T-helper 2 cell (primary cell): ENCODE measurements at places on chromosomes 13 and 19.

GRCh38 chr19:19061506-19061905 is 2.3 kb upstream of the SLC25A42 start:
- no peak for DNase-seq

GRCh38 chr13:113083402-113084061 is 22.1 kb upstream of the F7 start:
- no peak for DNase-seq

- DNase-seq = peak; percentile 64
Measured at GRCh38 chr19:1864480-1865171, 1.2 kb upstream of the KLF16 start.

DNA sequence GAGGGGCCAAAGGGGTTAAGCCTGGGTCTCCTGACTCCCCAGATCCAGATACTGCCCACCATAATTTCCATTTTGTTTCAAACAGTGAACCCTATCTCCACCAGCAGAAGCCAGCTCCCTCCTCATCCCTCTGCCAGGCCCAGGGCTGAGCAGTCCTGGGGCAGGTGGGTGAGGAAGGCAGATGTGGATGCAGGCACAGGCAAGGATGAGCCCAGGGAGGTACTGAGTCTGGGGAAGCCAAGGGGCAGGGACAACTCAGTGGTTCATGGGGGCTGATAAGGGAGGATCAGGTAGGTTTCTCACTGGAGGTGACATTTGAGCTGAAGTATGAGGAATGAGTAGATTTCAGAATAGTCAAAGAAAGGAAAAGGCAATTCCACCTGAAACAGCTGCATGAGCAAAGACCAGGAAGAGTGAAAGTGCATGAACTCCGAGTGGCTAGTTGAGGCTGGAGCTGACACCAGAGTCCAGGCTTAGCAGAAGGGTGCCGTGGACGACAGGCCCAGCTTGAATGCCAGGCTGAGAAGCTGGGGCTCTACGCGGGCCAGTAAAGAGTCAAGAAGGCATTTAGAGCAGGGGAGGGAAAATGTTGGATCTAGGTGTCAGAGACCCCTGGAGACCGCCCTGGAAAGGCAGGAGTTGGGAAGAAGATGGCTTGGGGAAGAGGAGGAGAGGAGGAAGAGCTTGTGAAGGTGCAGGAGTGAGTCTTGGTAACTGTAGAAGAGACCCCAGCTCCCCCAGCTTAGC is 10.3 kb downstream of the CIC start:
- no peak for DNase-seq

DNA sequence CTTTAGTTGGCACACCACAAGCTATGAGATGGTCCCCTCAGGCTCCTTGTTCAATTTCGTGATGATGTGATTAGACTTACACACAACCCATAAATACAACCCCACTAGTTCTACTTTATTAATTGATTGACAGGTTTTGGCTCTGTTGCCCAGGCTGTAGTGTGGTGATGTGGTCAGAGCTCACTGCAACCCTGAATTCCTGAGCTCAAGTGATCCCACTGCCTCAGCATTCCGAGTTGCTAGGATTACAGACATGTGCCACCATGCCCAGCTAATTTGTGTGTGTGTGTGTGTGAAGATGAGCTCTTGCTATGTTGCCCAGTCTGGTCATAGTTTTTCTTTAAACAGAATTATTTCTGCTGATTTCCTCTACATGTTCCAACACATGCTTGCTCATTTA is 17.5 kb upstream of the HTR2A start:
- DNase-seq = no peak
